ENCODE measurements at places on chromosomes 7 and 10.
A peak's percentile ranks its signal among the peaks of the same experiment; 100 is the strongest.

DNA sequence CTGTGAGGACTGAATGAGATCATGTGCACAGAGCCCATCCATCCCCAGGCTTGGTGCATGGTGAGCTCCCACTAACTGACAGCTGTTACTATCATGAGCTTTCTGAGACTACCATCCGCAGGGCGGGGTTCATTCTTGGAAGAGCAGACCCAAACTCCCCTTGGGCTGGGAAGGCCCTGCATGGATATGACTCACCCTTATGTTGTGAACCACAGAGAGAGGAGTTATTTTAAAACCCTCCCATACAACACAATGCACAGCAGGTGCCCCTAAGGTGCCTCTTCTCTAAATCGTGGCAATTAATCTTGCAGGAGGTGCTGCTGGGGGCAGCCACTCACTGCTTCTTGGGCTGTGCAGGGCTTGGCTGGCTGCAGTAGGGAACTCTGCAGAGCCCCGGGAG, 219.1 kb downstream of the GFRA1 start:
- DNase-seq: no peak
- no peak overlapping the region for H3K4me3 ChIP-seq
- no peaks in the 10 kb centered on the region for H3K36me3 ChIP-seq
- no peaks in the 10 kb centered on the region for H3K27me3 ChIP-seq

DNA sequence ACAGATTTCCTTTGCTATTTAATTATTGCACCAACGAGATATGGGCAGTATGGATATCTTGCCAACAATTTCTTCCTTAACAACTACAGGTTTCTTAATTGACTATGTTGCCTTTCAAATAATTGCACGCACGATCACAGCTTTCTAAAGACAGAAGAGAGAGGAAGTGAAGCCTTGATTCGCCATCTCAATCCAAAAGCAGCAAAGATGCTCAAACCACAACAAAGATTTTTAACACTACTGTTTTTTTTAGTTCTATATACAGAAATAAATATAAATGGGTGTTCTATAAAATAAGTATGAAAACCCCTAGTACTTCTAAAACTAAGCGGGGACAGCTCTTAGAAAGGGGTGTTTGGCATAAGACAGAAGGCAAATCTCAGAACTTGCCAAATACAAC, 251.3 kb downstream of the SFMBT2 start:
- no peaks in the 10 kb centered on the region for H3K4me1 ChIP-seq
- no peak overlapping the region for H3K27ac ChIP-seq
- no peak overlapping the region for H3K4me3 ChIP-seq
- DNase-seq: peak; percentile 56
- no peaks in the 10 kb centered on the region for H3K27me3 ChIP-seq
- peaks cover 8% of the 10 kb centered on the region for H3K36me3 ChIP-seq

DNA sequence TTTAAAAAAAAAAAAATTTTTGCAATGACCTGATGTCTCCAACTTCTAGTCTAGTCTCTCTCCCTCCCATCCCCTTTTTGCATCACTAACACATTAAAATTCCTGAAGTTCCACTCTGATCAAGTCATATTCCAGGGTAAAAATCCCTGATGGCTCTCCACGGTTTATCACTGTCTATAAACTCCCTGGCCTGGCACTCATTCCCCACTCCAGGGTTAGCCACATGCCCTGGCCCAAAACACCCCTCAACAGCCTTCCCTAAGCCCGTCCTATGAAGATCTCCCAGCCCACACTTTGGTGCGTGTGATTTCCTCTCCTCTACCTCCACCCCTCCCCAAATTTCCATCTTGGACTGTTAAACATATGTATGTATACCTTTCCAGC, 125.4 kb downstream of the JAZF1 start:
- H3K27me3 ChIP-seq: no peaks in the 10 kb centered on the region
- no peaks in the 10 kb centered on the region for H3K4me1 ChIP-seq
- no peak overlapping the region for H3K27ac ChIP-seq
- no peaks in the 10 kb centered on the region for H3K36me3 ChIP-seq
- no peak for DNase-seq

GRCh38 chr7:149490083-149490760, 7.4 kb downstream of the ZNF746 start:
- no peak for DNase-seq
- no peak overlapping the region for H3K4me3 ChIP-seq
- no peak overlapping the region for H3K27ac ChIP-seq
- H3K27me3 ChIP-seq: no peaks in the 10 kb centered on the region
- peaks cover 73% of the 10 kb centered on the region for H3K36me3 ChIP-seq
- H3K4me1 ChIP-seq: no peaks in the 10 kb centered on the region

DNA sequence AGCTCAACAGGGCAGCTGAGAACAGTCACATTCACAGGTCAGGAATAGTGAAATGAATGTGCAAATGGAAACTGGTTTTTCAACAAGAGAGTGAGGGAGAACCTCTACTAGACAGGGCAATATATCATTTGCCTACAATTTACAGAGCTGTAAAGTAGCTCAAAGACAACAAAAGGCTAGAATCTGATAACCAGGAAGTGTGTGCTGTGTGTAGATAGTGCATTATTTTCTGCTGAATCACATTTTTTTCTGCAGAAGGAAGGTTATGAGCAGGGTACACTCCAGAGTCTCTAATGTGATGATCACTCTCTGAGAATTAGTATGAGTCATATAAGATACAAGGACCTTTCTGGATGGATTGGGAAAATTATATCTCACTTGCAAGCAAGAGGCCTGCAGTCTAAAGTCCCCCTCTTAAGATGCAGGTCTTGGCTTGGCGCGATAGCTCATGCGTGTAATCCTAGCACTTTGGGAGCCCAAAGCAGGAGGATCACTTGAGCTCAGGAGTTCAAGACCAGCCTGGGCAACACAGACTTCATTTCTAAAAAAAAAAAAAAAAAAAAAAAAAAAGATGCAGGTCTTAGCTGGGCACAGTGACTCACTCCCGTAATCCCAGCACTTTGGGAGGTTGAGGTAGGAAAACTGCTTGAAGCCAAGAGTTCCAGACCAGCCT, 59.9 kb upstream of the COBL start:
- no peak overlapping the region for H3K4me3 ChIP-seq
- DNase-seq: no peak

- H3K4me1 ChIP-seq: no peaks in the 10 kb centered on the region
- H3K4me3 ChIP-seq: no peak overlapping the region
- no peaks in the 10 kb centered on the region for H3K27me3 ChIP-seq
- no peak for DNase-seq
- H3K36me3 ChIP-seq: no peaks in the 10 kb centered on the region
- no peak overlapping the region for H3K27ac ChIP-seq
Observed at GRCh38 chr10:119410361-119411116, 132.0 kb downstream of the RGS10 start.

- no peak for DNase-seq
- H3K36me3 ChIP-seq: no peaks in the 10 kb centered on the region
- no peak overlapping the region for H3K4me3 ChIP-seq
- H3K27me3 ChIP-seq: no peaks in the 10 kb centered on the region
Observed at GRCh38 chr7:104922182-104923009, 91.6 kb upstream of the KMT2E start.

DNA sequence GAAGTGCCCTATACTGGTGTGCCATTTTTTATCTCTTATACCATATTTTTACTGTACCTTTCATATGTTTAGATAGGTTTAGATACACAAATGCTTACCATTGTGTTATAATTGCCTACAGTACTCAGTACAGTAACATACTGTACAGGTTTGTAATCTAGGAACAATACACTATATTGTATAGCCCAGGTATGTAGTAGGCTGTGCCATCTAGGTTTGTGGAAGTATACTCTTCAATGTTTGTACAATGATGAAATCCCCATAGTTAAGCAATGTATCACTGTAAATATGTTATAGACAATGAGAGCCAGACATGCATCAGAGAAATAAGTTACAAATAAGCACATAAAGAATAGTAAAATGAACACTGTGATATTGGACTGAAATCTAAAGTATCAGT, 109.1 kb downstream of the IQUB start:
- no peak overlapping the region for H3K27ac ChIP-seq
- no peak overlapping the region for H3K4me3 ChIP-seq
- no peaks in the 10 kb centered on the region for H3K27me3 ChIP-seq
- H3K36me3 ChIP-seq: no peaks in the 10 kb centered on the region
- no peak for DNase-seq

- no peak overlapping the region for H3K4me3 ChIP-seq
- H3K27ac ChIP-seq: peak overlapping the region; percentile 65
- peaks cover 19% of the 10 kb centered on the region for H3K36me3 ChIP-seq
- DNase-seq: no peak
Observed at GRCh38 chr7:1569016-1569415, 816 bp downstream of the PSMG3 start.

- no peaks in the 10 kb centered on the region for H3K27me3 ChIP-seq
- H3K27ac ChIP-seq: no peak overlapping the region
- H3K4me1 ChIP-seq: no peaks in the 10 kb centered on the region
- H3K4me3 ChIP-seq: no peak overlapping the region
- DNase-seq: no peak
Observed at GRCh38 chr10:125377368-125377767, 217.0 kb upstream of the CTBP2 start.

DNA sequence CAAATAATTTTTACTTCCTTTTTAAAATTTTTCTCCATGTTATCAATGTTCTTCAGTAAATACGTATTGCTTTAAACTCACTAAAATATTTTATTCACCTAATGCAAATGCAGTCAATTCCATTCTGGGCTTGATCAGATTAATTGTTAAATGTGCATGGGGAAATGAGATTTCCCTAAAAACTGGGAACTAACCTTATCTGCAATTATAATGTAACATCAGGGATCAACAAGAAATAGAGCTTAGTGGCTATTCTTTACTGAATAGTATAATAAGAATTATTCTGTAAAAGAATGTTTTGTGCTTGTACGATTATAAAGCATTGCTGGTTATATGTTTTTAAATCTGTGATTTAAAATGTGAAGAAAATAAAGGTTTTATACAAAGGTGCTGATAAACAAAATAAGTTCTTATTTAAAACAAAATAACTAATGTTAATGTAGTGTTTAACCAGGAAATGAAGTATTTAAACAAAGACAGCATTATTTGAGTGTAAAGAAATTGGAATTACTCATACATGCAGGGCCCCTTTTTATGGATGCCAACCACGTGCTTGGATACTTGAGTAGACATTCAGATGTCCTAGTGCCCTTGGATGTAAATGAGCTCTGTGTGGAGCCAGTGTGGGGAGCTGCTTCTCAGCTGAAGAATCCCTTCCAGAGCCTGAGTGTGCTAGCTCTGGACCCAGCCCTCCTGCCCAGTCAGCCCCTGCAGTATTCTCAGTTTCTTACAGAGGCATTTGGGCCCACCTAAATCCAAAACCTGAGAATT, 84.2 kb downstream of the REEP3 start:
- H3K4me3 ChIP-seq: no peak overlapping the region
- no peak overlapping the region for H3K27ac ChIP-seq
- H3K4me1 ChIP-seq: no peaks in the 10 kb centered on the region
- H3K36me3 ChIP-seq: peaks cover 5% of the 10 kb centered on the region
- H3K27me3 ChIP-seq: no peaks in the 10 kb centered on the region

- no peaks in the 10 kb centered on the region for H3K27me3 ChIP-seq
- no peak overlapping the region for H3K27ac ChIP-seq
- no peak overlapping the region for H3K4me3 ChIP-seq
- no peaks in the 10 kb centered on the region for H3K36me3 ChIP-seq
- no peak for DNase-seq
Observed at GRCh38 chr7:123131140-123131539, 68.6 kb downstream of the SLC13A1 start.

- DNase-seq: no peak
- no peak overlapping the region for H3K27ac ChIP-seq
- H3K36me3 ChIP-seq: no peaks in the 10 kb centered on the region
- no peak overlapping the region for H3K4me3 ChIP-seq
- H3K4me1 ChIP-seq: no peaks in the 10 kb centered on the region
- peaks cover 96% of the 10 kb centered on the region for H3K27me3 ChIP-seq
Observed at GRCh38 chr10:93075369-93076221, 1.9 kb downstream of the CYP26A1 start.

GRCh38 chr10:13066527-13066926, 33.4 kb upstream of the OPTN start:
- no peak for DNase-seq
- no peaks in the 10 kb centered on the region for H3K4me1 ChIP-seq
- H3K4me3 ChIP-seq: no peak overlapping the region
- H3K27ac ChIP-seq: no peak overlapping the region
- no peaks in the 10 kb centered on the region for H3K36me3 ChIP-seq

- H3K36me3 ChIP-seq: no peaks in the 10 kb centered on the region
- no peak overlapping the region for H3K27ac ChIP-seq
- H3K4me3 ChIP-seq: no peak overlapping the region
- no peak for DNase-seq
- H3K27me3 ChIP-seq: no peaks in the 10 kb centered on the region
- H3K4me1 ChIP-seq: no peaks in the 10 kb centered on the region
Observed at GRCh38 chr7:148563583-148564274, 26.8 kb upstream of the C7orf33 start.

- H3K27me3 ChIP-seq: no peaks in the 10 kb centered on the region
- no peaks in the 10 kb centered on the region for H3K36me3 ChIP-seq
- H3K27ac ChIP-seq: no peak overlapping the region
Observed at GRCh38 chr10:3530346-3530745, 254.7 kb downstream of the KLF6 start.

DNA sequence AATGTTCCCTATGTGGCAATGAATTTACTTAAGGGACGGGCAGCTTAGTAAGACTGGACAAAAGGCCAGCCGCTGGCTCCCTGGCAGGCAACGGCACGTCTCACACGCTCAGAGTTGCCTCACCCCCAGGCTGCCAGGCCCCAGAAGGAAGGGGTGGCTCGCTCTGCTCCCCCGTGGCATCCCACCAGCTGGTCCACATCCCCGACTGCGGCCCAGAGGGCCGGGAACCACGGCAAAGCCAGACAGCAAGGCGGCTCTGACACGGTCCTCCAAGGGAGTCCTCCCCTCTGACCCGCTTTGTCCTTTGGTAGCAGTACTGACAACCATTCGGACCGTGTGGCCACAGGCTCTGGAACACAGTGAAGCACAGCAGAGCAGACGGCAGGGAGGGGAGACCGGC, 34.1 kb downstream of the NUDT1 start:
- H3K27ac ChIP-seq: no peak overlapping the region
- no peak overlapping the region for H3K4me3 ChIP-seq

GRCh38 chr7:117383483-117384189, 43.7 kb downstream of the ASZ1 start:
- H3K27ac ChIP-seq: no peak overlapping the region
- no peak for DNase-seq
- no peak overlapping the region for H3K4me3 ChIP-seq
- H3K27me3 ChIP-seq: no peaks in the 10 kb centered on the region
- peaks cover 2% of the 10 kb centered on the region for H3K4me1 ChIP-seq
- H3K36me3 ChIP-seq: no peaks in the 10 kb centered on the region

DNA sequence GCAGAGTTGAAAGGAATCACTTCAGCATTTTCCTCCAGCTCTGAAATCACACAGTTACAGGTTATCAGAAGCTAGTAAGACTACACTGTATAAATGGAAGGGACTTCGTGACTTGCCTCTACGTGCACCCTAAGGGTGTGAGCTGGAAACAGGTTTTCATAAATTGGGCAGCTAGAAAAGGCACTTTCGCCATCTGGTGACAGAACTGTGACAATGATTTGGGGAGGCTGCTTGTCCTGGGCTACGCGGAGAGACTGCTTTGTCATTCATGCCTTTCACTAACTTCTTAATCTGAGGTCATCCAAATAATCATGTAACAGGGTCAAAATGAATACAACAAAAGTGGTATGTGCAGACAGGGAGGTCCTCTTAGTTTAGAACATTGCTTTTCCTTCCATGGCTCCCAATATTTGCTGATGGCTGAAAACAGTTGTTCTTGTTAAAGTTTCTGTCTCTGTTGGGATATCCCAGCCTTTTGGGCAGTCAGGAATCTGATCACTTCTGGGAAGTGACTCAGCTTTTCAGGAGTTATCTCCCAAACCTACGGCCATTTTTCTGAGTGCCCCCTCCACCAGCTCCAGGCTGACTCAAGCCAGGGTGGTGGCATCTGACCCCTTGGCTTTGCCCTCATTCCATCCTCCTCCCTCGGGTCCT, 17.8 kb downstream of the VWC2 start:
- no peaks in the 10 kb centered on the region for H3K4me1 ChIP-seq
- no peaks in the 10 kb centered on the region for H3K27me3 ChIP-seq
- peak; percentile 43 for DNase-seq

All from thymus (tissue), 14 donors.